ENCODE measurements at places on chromosomes 6 and 20. TPM values are rescaled to one million over a fixed set of nuclear protein-coding genes. Genes with fewer than 3 reads are reported as not detected.

LIN28B gene
- total RNA-seq: not detected

DEF6 gene
- 16.3 TPM for total RNA-seq

TTLL9 gene
- total RNA-seq: 1.9 TPM

SMLR1 gene
- 0.16 TPM for total RNA-seq

- no peak for DNase-seq
- no peak overlapping the region for H3K4me3 ChIP-seq
- no peak overlapping the region for H3K27ac ChIP-seq
- H3K36me3 ChIP-seq: no peaks in the 10 kb centered on the region
- H3K4me1 ChIP-seq: no peaks in the 10 kb centered on the region
Measured at GRCh38 chr20:51129147-51129776, 106.4 kb upstream of the KCNG1 start.

- H3K4me3 ChIP-seq: no peak overlapping the region
- H3K4me1 ChIP-seq: peaks cover 2% of the 10 kb centered on the region
- no peak overlapping the region for H3K27ac ChIP-seq
- H3K36me3 ChIP-seq: no peaks in the 10 kb centered on the region
Measured at GRCh38 chr20:46899621-46900020, 5.0 kb downstream of the EYA2 start.

- no peak overlapping the region for H3K27ac ChIP-seq
- H3K27me3 ChIP-seq: no peaks in the 10 kb centered on the region
- no peak overlapping the region for H3K4me3 ChIP-seq
Measured at GRCh38 chr20:58056021-58056591, 172.3 kb downstream of the ANKRD60 start.

- H3K4me1 ChIP-seq: peaks cover 19% of the 10 kb centered on the region
- DNase-seq: no peak
- H3K36me3 ChIP-seq: no peaks in the 10 kb centered on the region
- no peak overlapping the region for H3K4me3 ChIP-seq
- H3K27me3 ChIP-seq: no peaks in the 10 kb centered on the region
- no peak overlapping the region for H3K27ac ChIP-seq
Measured at GRCh38 chr6:3908961-3909360, 59.8 kb downstream of the FAM50B start.

- no peaks in the 10 kb centered on the region for H3K36me3 ChIP-seq
- H3K27ac ChIP-seq: no peak overlapping the region
- DNase-seq: no peak
- no peaks in the 10 kb centered on the region for H3K27me3 ChIP-seq
Measured at GRCh38 chr6:45002390-45003105, 325.6 kb upstream of the RUNX2 start.

DNA sequence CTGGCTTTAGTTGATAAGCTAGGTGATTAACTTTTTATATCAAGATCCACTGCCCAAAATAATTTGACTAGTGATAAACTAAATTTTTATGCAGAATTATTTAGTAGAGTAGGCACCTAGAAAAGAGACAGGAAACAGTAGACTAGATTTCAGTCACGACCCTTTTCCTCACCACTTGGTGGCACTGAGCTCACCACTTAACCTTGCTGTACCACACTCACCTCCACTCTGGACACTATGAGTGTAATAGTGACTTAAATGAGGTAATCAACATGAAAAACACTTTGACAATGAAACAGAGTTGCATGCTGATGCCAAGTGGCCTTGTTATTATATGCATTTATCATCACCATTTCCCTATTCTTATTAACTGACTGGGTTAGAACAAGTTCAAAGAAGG lies 730.4 kb downstream of the KIF16B start:
- DNase-seq: no peak
- no peak overlapping the region for H3K4me3 ChIP-seq
- H3K27ac ChIP-seq: no peak overlapping the region

DNA sequence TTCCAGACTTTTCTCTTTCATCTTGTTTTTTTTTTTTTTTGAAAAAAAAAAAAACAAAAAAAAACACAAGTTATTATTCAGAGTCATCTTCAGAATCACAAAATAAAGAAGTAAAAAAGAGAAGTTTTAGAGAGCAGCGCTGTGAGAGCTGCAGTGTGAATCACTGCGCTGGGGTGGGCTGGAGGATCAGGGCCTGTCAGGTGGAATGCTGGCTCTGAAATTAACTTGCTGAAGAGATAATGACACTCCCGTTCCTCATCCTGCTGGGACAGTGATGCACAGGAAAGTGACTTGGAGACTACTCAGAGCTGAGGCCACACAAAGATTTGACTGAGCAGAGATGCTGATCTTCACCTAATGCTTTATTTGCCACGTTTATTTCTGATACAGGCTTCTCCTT lies 42.7 kb upstream of the CLDN20 start:
- no peak for DNase-seq
- H3K27me3 ChIP-seq: no peaks in the 10 kb centered on the region
- H3K4me1 ChIP-seq: no peaks in the 10 kb centered on the region
- no peaks in the 10 kb centered on the region for H3K36me3 ChIP-seq
- no peak overlapping the region for H3K27ac ChIP-seq

DNA sequence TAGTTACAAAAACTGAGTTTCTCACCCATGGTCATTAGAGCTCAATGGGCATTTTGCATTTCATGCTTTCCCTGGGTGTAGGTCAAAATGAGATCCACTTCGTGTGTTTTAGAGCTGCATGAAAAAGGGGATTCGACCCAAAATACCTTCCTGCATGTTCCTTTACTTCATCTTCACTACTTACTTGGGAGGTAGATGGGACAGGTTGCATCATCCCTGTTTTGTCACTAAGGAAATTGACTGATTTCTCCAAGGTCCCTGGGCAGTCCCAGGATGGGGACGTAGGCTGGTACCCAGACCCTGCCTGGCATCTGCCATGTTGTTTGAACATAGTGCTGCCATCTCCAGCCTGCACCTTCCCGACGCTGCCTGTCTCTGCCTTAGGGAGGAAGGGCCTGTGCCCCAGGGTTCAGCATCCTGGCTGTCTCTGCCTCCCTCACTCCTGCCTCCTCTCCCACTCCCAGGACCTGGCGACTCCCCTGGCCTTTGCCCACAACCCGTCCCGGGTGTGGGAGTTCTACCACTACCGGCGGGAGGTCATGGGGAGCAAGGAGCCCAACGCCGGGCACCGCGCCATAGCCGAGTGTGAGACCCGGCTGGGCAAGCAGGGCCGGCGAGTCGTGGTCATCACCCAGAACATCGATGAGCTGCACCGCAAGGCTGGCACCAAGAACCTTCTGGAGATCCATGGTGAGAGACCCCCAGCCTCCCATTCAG lies 17.0 kb downstream of the SIRT5 start:
- no peaks in the 10 kb centered on the region for H3K27me3 ChIP-seq
- no peaks in the 10 kb centered on the region for H3K4me1 ChIP-seq
- no peak for DNase-seq
- no peak overlapping the region for H3K27ac ChIP-seq

DNA sequence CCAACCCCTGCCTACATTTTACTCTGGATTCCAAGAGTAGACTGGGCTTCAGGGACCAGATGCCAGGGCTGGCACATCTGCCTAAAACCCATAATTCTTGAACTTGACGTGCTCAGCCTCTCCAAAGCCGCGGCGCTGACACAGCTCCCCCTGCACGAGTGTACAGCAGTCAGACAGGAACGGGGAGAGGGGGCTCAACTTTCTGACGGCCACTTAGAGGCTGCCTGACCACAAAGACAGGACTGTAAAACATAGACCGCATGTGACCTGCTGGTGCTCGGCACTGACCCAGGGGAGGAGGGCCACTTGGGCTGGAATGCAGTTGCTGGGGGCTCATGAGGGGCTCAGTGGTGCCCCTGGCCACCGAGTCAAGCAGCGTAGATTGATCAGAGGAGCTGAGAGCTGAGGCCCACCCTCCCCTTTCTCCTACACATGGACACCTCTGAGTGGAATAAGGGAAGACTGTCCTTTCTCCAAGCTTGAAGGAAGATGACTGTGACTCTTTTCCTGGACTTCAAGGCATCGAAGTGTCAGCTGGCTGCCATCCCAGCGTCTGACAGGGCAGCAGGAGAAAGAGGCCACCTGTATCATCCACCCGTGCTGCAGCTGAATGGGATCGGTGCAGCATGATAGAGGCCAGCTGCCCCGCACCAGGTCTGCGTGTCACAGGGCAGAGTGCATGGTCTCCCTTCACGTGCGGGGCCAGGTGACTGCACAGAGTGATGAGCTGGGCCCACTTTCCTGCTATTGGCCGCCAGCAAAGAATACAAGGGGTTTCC lies 171.3 kb upstream of the AGPAT4 start:
- no peaks in the 10 kb centered on the region for H3K27me3 ChIP-seq
- H3K36me3 ChIP-seq: no peaks in the 10 kb centered on the region
- peak overlapping the region; percentile 53 for H3K27ac ChIP-seq
- no peak overlapping the region for H3K4me3 ChIP-seq
- no peak for DNase-seq

GRCh38 chr6:139858429-139858828 lies 484.0 kb upstream of the CITED2 start:
- H3K36me3 ChIP-seq: no peaks in the 10 kb centered on the region
- no peaks in the 10 kb centered on the region for H3K27me3 ChIP-seq
- no peak overlapping the region for H3K27ac ChIP-seq
- H3K4me1 ChIP-seq: peaks cover 40% of the 10 kb centered on the region
